ENCODE measurements at places on chromosomes 3 and 15. TPM values are rescaled to one million over a fixed set of nuclear protein-coding genes. Genes with fewer than 3 reads are reported as not detected.
A peak's percentile ranks its signal among the peaks of the same experiment; 100 is the strongest.

Gene CRYGS
- 2.6 TPM for total RNA-seq

Gene GRM7
- total RNA-seq: not detected

Gene ACP3
- not detected for total RNA-seq

Gene ERICH6
- not detected for total RNA-seq

Gene ADAMTS7
- total RNA-seq: 1.1 TPM

Gene TRIM59
- 5.1 TPM for total RNA-seq

Gene CHDH
- 6.2 TPM for total RNA-seq

Gene CD86
- 0.15 TPM for total RNA-seq

Gene DPPA2
- total RNA-seq: 0.68 TPM

Gene ABHD10
- total RNA-seq: 40.5 TPM

Gene SLC12A8
- 2.0 TPM for total RNA-seq

Gene TTLL13
- 0.06 TPM for total RNA-seq

Gene CCDC54
- not detected for total RNA-seq

Gene TGM4
- total RNA-seq: 0.17 TPM

DNA sequence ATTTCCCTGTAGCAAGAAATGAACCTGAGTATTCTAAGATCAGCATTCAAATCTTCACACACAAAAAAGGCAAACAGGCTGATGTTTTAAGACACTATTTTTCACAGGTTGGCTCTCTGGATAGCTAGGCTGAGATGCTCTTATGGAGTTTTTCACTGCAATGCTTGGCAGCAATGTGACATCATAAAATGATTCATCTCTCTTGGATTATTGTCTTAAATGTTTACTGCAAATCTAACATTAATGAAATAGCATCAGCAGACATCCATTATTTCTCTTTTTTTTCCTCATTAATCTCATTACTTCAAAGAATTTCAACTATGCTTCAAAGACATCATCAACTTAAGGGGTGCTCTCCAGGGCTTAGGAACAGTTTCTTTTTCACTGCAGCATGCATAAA, 23.6 kb upstream of the SSUH2 start:
- no peak for DNase-seq

DNA sequence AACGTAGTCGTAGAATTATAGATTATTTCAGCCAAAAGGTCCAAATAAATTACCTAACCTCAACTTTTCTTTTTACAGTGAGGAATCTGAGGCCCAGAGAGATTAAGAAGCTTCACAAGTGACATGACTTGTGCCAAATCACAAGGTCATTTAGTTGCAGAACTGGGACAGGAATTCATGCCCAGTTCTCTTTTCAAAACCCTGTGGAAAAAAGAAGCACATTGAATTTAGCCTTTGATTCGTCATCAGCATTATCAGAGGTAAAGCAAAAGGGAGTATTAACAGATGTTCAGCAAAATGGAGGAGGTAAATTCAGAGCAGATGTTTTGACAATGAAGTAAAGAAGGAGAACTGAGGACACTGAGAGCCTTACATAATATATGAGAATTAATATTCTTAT, 4.5 kb downstream of the SERPINI2 start:
- no peak for DNase-seq

- DNase-seq: peak; percentile 3
Observed at GRCh38 chr15:24761704-24762302, 86.2 kb downstream of the NPAP1 start.

GRCh38 chr3:112582244-112582874, 20.5 kb downstream of the SLC35A5 start:
- peak; percentile 64 for DNase-seq

GRCh38 chr3:13574798-13575451, 26.0 kb downstream of the FBLN2 start:
- peak; percentile 61 for DNase-seq

GRCh38 chr15:51094606-51095569, at the start of gene TNFAIP8L3:
Gene TNFAIP8L3, minus strand, starts transcription at chr15:51094906. Its CDS starts 311 bp downstream, at chr15:51094595.
- peak; percentile 44 for DNase-seq

DNA sequence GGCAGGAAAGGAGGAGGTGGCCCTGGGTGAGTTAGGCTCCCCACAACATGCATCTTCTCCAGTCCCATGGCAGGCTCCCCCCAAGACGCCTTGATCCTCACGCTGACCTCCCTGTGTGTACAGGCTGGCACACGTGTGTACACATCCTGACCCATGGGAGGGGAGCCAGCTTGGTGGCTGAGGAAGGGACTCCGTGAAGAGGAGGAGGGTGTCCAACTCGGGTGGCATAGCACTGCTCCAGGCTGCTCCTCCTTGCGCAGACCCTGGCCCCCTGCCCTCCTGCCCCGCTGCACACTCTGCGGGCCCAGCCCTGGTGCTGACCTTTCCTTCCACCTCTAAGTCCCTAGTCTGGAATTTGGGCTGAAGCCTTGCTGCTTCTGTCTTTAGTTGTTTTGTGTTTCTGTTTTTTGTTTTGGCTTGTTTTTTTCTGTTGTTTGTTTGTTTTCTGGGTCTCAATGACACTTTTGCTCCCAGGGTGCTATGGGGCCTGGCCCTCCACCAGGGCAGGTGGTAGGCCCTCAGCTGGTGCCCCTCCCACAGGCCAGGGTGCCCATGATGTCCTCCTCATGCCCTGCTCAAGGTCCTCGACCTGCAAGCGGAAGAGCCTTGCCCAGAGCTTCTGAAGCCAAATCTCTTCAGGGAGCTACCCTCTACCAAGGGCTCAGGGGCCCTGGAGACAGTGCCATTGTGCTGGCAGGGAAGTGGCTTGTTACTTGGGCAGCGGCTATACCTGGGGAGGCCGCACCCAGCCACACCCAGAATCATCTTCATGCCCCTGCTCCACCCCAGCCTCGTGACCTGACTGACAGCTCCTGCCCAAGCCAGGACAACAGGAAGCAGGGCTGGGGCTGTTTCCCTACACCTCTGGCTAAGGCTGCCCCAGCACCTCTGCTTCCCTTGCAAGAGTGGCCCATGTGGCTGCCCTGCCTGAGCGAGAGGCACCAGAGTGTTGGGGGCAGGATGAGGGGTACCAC, 5.1 kb downstream of the EPHB3 start:
- DNase-seq: no peak

DNA sequence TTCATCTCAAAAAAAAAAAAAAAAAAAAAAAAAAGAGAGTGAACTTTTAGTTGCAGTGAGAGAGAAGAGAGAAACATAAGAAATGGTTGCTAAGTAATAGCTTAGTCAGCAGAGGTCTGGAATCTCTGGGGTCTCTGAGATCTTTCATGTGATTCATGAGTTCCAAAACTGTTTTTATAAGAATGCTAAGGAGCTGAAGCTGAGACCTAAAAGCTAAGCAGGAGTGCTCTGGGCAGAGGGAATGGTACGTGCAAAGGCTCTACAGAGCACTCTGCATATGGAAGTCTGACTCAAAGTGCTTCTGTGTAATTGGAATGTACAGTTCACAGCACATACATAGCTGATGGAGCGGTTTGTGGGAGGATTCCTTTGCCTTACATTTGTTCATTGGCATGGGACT, 66.3 kb upstream of the LRIG1 start:
- no peak for DNase-seq

DNA sequence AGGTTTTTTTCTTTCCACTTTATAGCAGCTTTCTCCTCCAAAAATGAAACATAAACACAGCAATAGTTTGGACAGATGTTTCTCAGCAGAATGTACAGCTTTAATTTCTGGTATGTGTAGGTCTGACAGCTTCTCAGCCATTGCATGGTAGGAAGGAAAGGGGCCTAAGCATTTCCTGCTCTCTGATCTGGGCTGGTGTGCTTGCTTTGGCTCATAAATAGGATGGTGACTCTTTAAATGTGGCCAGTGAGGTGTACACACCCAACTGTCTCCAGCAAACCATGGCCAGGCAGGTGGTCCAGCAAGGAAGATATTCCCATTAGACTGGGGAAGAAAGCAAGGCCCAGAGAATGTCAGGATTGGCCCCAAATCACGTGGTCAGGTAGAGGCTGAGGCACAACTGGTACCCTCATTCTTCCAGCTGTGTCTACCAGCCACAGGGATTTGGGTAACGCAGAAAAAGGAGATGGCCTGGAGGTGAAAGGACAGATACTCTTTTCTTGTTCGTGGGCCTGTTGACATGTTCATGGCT, 52.1 kb downstream of the ITGA11 start:
- no peak for DNase-seq

DNA sequence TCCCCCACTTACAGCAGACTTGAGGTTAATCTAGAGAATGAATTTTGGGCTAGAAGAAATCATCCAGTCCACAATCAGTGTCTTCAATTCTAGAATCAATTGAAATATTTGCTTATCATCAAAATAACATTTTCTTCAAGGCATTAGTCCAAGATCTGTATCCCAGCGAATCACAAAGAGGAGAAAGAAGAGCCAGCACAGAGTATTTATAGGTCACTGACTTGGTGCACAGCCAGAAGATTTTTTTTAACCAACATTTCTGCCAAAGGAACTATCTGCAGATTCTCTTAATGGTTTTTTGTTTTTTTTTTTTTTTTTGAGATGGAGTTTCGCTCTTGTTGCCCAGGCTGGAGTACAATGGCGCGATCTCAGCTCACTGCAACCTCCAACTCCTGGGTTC, 178.2 kb downstream of the TNIK start:
- no peak for DNase-seq

- no peak for DNase-seq
Observed at GRCh38 chr3:54628888-54629441, 298.9 kb downstream of the LRTM1 start.

DNA sequence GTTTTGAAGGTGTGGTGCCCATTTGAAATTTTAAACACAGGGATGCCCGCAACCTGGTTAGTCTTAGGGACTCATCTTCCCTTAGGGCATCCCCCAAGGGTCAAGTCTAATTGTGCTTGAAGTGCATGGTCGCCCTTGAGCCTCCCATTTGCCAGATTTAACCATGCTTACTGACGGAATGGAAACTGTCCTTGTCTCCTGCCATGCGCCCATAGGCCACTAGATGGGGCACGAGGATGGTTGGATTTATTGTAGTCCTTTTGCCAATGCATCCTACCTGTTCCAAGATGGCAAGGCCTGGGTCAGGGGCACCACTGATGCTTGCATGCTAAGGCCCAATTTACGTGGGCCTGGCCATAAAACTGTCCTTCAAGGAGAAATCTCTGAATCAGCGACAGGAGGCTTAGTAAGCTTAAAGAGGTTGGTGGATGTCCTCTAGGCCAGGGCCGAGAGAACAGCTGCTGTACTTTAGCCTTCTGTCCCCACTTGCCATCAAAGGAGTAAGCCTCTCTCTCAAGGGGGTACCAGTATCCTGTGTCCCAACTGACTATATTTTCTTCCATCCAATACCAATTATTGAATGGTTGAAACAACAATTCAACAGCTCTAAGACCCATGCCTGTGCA, 355.4 kb downstream of the OTOL1 start:
- peak; percentile 31 for DNase-seq

DNA sequence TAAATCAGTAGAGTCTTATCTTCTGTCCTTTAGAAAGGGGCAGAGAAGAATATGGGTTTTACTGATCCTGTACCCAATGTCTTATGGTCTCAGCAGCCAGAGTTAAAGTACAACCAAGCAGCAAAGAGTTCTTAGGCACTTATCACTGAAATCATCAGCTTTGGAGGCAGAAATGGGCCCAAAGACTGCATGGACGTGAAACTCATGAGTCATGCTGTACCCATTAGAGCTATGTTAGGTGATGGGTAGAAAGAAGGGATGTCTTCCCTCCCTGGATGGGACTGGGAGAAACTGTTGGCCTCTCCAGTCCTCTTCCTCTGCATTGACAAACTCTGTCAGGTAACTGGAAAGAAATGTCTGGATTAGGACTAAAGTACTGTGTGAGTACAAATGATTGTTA, 63.4 kb downstream of the EOMES start:
- no peak for DNase-seq

- no peak for DNase-seq
Observed at GRCh38 chr3:46448721-46449120, 16.0 kb downstream of the LTF start.

DNA sequence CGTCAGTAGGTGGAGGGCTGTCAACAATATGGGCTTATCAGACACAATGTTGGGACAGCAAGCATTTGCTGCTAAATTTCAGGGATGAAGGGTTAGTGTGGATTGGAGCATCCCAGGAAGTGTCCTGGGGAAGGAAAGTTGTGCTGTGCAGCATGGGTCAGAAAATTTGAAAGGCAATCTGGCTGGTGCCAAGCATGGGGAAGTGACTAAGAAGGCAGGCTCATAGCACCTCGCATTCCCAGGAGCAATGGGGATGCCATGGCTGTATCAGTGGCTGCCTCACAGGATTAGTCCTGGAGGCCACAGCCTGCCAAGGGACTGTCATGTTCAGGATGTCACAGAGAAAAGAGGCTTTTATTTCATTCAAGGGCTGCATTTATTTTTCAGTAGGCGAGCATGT, 322.4 kb upstream of the TRIM42 start:
- DNase-seq: no peak

GRCh38 chr3:179981646-179982045, 55.1 kb downstream of the PEX5L start:
- DNase-seq: no peak

DNA sequence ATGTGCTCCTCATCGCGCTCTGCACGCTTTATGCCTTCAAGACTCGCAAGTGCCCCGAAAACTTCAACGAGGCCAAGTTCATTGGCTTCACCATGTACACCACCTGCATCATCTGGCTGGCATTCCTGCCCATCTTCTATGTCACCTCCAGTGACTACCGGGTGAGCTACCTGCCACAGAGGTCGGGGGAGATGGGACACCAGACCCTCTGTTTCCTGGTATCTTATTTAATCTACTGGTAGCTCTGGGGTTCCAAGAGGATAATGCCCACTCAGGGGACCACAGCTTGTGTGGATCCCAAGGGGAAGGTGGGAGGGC, 9.1 kb downstream of the GRM2 start:
- DNase-seq: no peak
